ENCODE measurements at places on chromosomes 6 and 20. TPM values are rescaled to one million over a fixed set of nuclear protein-coding genes. Genes with fewer than 3 reads are reported as not detected.

DNA sequence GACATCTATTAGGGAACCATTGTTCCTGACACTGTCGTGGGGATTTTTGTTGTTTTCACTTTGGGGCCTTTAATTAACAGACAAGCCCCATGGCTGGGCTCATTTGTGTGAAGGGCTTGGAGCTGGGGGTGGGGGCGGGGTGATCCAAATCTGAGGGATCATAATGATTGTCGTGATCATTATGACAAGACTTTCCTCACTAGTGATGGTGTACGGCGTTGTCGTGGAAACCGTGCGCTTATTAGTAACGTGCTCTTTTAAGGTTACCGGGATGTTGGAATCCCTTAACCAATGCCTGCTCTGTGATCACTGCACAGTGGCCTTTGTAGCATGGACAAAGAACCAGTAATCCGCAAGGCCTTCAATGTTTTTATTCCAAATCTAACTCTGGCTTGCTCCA, 18.6 kb downstream of the PDYN start:
- no peak for DNase-seq
- no peaks in the 10 kb centered on the region for H3K4me1 ChIP-seq
- no peak overlapping the region for H3K27ac ChIP-seq
- H3K4me3 ChIP-seq = no peak overlapping the region
- no peaks in the 10 kb centered on the region for H3K36me3 ChIP-seq

GRCh38 chr6:80959034-80959433, 793.4 kb downstream of the TENT5A start:
- no peak overlapping the region for H3K27ac ChIP-seq
- H3K27me3 ChIP-seq = no peaks in the 10 kb centered on the region
- no peak for DNase-seq
- H3K36me3 ChIP-seq = no peaks in the 10 kb centered on the region

Gene FLRT3
- 9.2 TPM for polyA plus RNA-seq

DNA sequence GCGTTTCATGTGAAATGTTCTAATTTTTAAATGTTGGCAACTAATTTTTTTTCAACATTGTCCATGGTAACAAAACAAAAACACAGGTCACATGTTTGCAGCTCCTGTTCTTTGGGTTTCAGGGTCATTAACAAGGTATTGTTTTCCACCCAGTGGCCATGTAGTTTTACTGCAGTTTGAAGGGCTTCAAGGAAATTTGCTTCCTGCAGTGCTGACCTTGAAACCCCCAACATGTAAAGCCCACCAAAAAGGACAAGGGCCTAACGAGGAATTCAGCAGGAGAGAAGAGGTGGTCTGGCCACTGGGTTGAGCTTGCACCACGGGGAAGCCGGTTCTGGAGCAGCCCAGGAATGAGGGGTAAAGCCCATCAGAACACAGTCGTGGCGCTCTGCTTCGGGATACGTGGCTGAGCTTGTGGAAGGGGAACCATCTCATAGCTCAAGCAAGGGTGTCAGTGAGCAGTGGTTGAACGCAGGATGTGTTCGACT, 13.9 kb upstream of the KLHL31 start:
- H3K27me3 ChIP-seq = no peaks in the 10 kb centered on the region
- no peaks in the 10 kb centered on the region for H3K36me3 ChIP-seq
- DNase-seq = no peak
- no peaks in the 10 kb centered on the region for H3K4me1 ChIP-seq
- no peak overlapping the region for H3K4me3 ChIP-seq

DNA sequence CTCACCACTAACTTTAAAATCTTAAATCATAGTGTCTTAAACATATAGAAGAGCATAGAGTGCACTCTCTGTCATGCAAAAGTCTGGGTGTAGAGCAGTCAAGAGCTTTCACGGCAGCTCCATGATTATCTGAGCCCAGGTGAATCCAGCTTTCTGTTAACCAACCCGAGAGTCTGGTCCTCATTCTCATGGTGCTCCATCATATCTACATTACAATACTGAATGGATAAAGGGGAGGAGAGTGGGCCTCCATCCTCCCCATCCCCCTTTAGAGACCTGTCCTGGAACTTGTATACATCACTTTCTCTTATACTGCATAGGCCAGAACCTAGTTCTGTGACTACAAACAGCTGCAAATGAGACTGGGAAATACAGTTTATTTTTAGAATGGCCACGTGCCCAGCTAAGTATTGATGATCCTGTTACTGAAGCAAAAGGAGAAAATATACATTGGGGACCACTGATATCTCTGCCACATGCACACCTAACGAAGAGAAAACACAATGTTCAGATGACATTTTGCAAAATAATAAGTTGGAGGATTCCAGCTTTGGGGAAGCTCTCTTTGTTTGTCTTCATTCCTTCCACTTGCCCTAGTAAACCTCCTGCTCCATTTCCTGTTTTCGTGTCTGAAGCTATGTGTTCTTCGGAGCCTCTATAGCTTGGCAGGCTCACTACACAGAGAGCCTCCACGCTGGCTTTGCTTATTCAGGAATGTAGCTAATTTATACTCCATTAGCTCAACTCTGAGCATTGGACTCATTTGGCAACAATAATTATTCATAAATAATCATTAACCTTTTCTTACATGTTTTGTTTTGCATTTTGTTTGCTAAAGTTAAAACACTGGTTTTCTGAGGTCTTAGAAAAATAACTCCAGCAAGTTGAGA, 110.1 kb downstream of the IYD start:
- H3K27ac ChIP-seq = no peak overlapping the region
- H3K4me3 ChIP-seq = no peak overlapping the region
- H3K27me3 ChIP-seq = no peaks in the 10 kb centered on the region
- DNase-seq = no peak
- no peaks in the 10 kb centered on the region for H3K36me3 ChIP-seq

Gene CRISP3
- polyA plus RNA-seq = not detected

DNA sequence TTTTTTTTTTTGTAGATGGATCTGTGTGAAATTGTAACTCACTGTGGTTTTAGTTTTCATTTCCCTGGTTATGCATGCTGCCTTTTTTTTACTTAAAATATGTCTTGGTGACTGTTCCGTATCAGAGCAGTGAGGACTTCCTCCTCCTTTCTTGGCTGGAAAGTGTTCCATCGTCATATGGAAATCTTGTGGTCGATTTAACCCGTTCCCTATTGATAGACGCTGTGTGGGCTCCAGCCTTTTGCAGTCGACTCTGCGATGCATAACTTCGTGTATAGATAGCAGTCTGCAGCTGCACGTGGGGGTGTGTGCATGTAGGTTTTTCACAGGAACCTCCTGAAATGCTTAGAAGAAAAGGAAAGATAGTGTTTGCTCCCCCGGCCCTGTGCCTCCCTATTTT, 28.1 kb upstream of the PNPLA1 start:
- H3K27me3 ChIP-seq = no peaks in the 10 kb centered on the region
- no peak for DNase-seq
- no peak overlapping the region for H3K27ac ChIP-seq
- H3K4me1 ChIP-seq = peaks cover 17% of the 10 kb centered on the region

DNA sequence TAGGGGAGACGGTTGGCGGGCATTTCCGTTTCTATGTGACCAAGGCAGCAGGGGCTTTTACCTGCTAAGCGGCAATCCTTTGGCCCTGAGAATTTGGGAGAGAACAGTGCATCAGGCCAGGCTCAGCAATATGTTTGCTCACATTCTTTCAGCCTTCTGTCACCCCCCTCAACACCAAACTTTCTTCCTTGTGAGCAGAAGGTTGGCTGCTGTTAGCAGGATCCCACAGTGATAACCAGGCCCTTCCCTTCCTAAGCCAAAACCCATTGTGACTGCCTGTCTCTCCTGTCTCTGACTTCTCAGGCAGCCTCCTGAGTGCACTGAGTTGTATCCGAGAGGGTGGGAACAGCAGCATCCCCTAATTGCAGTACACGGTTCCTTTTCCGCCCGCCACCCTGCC, 43.7 kb downstream of the STK35 start:
- peaks cover 9% of the 10 kb centered on the region for H3K4me1 ChIP-seq
- no peak for DNase-seq
- H3K36me3 ChIP-seq = peaks cover 31% of the 10 kb centered on the region
- H3K27ac ChIP-seq = no peak overlapping the region

DNA sequence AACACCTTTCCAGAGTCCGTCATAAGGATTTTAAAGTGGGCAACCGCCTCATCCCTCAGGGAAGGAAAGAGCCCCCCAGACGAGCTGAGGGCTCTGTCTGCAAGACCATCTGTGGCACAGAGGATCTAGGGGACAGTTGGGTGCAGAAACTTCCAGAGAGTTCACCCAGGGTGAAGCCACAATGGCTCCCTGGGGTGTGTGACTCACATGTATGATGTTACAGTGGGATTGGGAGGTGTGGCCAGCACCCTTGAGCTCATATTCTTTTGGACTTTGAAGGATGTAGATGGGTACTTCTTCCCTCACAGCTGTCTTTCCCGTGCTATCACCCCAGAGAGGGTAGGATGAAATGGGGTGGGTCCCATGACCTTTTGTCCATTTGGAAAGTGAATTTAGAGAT, 95.5 kb downstream of the NCR2 start:
- H3K4me1 ChIP-seq = peaks cover 11% of the 10 kb centered on the region
- H3K27ac ChIP-seq = no peak overlapping the region
- H3K27me3 ChIP-seq = peaks cover 25% of the 10 kb centered on the region
- no peak for DNase-seq

GRCh38 chr6:40516429-40516828, 70.7 kb downstream of the LRFN2 start:
- H3K27me3 ChIP-seq = peaks cover 12% of the 10 kb centered on the region
- DNase-seq = no peak
- no peaks in the 10 kb centered on the region for H3K4me1 ChIP-seq
- no peak overlapping the region for H3K4me3 ChIP-seq
- H3K36me3 ChIP-seq = no peaks in the 10 kb centered on the region
- no peak overlapping the region for H3K27ac ChIP-seq

Gene TSBP1
- not detected for polyA plus RNA-seq

Gene CLPSL1
- polyA plus RNA-seq = not detected

Gene NKX2-2
- polyA plus RNA-seq = not detected

GRCh38 chr6:20217891-20218290, 5.6 kb upstream of the MBOAT1 start:
- H3K4me3 ChIP-seq = no peak overlapping the region
- H3K4me1 ChIP-seq = peaks cover 14% of the 10 kb centered on the region
- no peak for DNase-seq
- H3K27me3 ChIP-seq = no peaks in the 10 kb centered on the region
- H3K27ac ChIP-seq = no peak overlapping the region
- no peaks in the 10 kb centered on the region for H3K36me3 ChIP-seq

GRCh38 chr6:159079367-159079766, 34.6 kb upstream of the TAGAP start:
- no peak for DNase-seq
- no peaks in the 10 kb centered on the region for H3K27me3 ChIP-seq
- H3K27ac ChIP-seq = no peak overlapping the region
- no peaks in the 10 kb centered on the region for H3K4me1 ChIP-seq
- H3K4me3 ChIP-seq = no peak overlapping the region

Gene PPDPF
- 158 TPM for polyA plus RNA-seq

Measured in adrenal gland (tissue), 19 donors.